Activated T-cell treated with anti-CD3 and anti-CD28 coated beads, Interleukin-2, amount 50 U/mL, for 72 hours (primary cell): ENCODE measurements at places on chromosomes 4 and X. TPM values are rescaled to one million over a fixed set of nuclear protein-coding genes. Genes with fewer than 3 reads are reported as not detected.
A peak's percentile ranks its signal among the peaks of the same experiment; 100 is the strongest.

- no peaks in the 10 kb centered on the region for H3K27me3 ChIP-seq
- no peaks in the 10 kb centered on the region for H3K4me1 ChIP-seq
- H3K4me3 ChIP-seq: no peak overlapping the region
Measured at GRCh38 chr4:124817531-124817930, 105.0 kb upstream of the ANKRD50 start.

GRCh38 chrX:40096395-40097091 is 1.2 kb downstream of the BCOR start:
- H3K27ac ChIP-seq: peak overlapping the region; percentile 91
- H3K4me1 ChIP-seq: peaks cover 31% of the 10 kb centered on the region
- H3K4me3 ChIP-seq: peak overlapping the region; percentile 89
- peaks cover 9% of the 10 kb centered on the region for H3K36me3 ChIP-seq
- peak; percentile 77 for DNase-seq
- H3K27me3 ChIP-seq: peaks cover 25% of the 10 kb centered on the region

- H3K36me3 ChIP-seq: no peaks in the 10 kb centered on the region
- H3K27me3 ChIP-seq: no peaks in the 10 kb centered on the region
- H3K4me3 ChIP-seq: no peak overlapping the region
- H3K27ac ChIP-seq: no peak overlapping the region
Measured at GRCh38 chr4:83964996-83965541, 429.2 kb downstream of the GPAT3 start.

DNA sequence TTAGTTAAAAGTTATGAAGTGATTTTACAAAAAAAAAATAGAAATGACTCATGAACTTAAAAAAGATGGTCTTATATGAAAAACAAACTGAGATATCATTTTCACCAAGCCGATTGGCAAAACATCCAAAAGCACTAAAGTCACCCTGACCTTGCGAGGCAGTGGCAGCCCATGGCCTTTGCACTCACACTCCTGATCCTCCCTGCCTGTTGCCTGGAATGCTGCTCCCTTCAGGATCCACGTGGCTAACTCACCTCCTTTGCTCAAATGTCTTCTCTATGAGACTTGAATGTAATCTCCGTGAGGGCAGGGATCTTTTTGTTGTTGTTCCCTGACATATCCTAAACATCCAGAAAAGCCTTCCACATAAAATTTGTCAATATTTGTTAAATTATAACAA is 106.4 kb downstream of the RAPGEF2 start:
- H3K4me1 ChIP-seq: peaks cover 37% of the 10 kb centered on the region
- no peak for DNase-seq
- H3K4me3 ChIP-seq: no peak overlapping the region
- no peak overlapping the region for H3K27ac ChIP-seq
- no peaks in the 10 kb centered on the region for H3K27me3 ChIP-seq

- no peak overlapping the region for H3K4me3 ChIP-seq
- no peak overlapping the region for H3K27ac ChIP-seq
- no peaks in the 10 kb centered on the region for H3K27me3 ChIP-seq
Measured at GRCh38 chr4:10535912-10536311, 78.7 kb upstream of the ZNF518B start.

GRCh38 chrX:16156692-16157331 is 10.5 kb upstream of the MAGEB17 start:
- H3K36me3 ChIP-seq: no peaks in the 10 kb centered on the region
- DNase-seq: no peak
- no peak overlapping the region for H3K4me3 ChIP-seq
- H3K27me3 ChIP-seq: peaks cover 39% of the 10 kb centered on the region

- no peak for DNase-seq
- no peak overlapping the region for H3K4me3 ChIP-seq
- no peak overlapping the region for H3K27ac ChIP-seq
- H3K4me1 ChIP-seq: peaks cover 23% of the 10 kb centered on the region
- H3K36me3 ChIP-seq: peaks cover 2% of the 10 kb centered on the region
- peaks cover 9% of the 10 kb centered on the region for H3K27me3 ChIP-seq
Measured at GRCh38 chrX:78066110-78066509, 37.9 kb upstream of the PGK1 start.

DNA sequence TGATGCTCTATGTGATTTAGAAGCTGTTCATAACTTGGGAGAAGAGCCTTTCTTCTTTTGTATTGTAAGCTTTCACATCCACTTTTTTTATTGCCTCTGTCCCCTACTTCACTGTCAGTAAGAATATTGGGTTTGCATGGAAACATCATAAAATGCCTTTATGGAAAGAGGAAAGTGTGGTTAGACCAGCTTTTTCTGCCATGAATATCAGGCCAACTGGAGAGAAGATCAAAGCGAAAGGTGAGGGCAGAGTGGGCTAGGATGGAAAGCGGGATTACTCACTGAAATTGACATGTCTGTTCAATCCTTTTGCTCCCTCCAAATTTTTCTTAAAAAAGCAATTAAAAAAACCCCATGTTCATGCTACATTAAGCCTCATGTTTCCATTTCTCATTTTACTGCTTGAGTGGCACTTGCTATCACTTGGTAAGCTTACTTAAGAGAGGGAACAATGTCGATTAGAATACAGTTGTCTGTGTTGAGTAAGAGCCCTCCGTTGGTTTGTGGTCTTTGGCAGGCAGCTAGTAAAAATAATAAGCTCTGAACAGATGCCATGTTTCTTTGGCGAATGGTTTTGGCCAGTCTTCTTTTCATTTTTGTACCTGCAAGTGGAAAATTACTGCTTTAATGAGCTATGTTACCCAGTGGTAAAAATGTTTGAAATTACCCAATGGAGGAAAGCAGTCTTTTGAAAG is 35.9 kb downstream of the SUPT20HL1 start:
- no peaks in the 10 kb centered on the region for H3K4me1 ChIP-seq
- no peak overlapping the region for H3K4me3 ChIP-seq
- DNase-seq: no peak
- H3K36me3 ChIP-seq: no peaks in the 10 kb centered on the region

The SPON2 gene
- 8.2 TPM for total RNA-seq

The CT45A10 gene
- not detected for total RNA-seq

The BRS3 gene
- total RNA-seq: not detected

The DCLK2 gene
- total RNA-seq: 0.12 TPM
